ENCODE measurements at places on chromosomes 7 and 10.

DNA sequence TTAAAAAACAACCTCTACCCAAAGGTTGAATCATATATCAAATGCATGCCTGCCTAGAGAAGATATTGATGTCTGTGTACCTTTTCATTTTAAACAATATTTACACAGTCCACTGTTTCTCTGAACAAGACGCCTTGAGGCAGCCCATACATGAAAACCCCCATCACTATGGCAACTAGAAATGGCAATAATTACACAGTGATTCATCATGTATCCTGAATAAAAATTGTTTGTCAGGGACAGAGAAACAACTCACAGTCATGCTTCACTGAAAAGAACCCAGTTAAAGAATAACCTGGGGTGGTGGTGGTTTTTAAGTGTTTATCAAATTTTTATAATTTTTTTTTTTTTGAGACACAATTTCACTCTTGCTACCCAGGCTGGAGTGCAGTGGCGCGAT is 19.7 kb downstream of the DNAJC12 start:
- DNase-seq: peak; percentile 42

- DNase-seq: peak; percentile 65
These were observed 210.4 kb upstream of the ADO start for GRCh38 chr10:62594093-62594520.

DNA sequence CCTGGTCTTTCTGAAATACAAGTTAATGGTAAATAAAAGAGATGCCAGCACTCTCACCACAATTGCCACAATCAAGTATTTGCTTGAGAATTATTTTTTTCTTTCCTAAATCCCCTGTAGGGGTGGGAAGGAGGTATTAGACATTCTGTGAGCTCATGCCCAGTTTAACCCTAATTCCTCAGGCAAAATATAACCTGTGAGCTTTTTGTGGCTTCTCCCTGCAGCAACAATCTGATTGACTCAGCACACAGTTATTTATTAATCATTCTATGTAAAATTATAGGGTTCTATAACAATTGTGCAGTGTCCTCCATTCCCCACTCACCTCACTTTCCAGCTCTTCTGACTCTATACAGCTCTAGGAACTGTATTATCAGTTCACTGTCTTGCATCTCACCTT is 66.3 kb downstream of the GLI3 start:
- peak; percentile 60 for DNase-seq

GRCh38 chr10:13352519-13352918 is 4.4 kb upstream of the SEPHS1 start:
- DNase-seq: no peak

DNA sequence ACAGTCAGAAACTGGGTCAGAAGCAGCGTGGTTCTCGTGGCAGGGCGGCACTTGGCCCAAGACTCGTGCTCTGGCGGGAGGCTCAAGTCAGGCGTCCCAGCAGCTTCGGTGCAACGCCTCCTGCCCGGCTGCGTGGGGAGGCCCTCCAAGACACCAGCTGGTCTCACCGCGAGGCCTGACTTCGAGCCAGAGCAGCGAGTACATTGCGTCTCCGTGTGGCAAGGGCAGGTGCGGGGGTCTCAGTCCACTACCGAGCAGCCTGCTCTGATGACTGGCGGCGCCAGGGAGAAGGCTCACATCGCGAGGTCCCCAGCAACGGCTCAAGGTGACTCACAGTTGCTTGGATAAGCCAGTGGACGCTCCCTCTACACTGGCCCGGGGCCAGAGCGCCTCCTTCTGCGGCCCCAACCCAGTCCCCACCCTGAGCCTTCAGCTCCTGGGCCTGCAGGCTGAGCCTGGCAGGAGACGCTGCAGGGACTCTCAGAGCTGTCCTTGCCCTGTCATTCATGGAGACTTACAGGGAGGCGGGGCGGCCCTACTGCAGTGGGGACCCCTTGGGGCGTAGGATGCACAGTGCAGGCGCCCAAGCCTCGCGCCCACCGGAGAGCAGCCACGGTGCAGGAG is 41.9 kb upstream of the PRKAR1B start:
- DNase-seq: no peak

GRCh38 chr10:132200344-132201110 is 13.8 kb downstream of the DPYSL4 start:
- DNase-seq: no peak

GRCh38 chr10:128070721-128071416 is 55.4 kb downstream of the MKI67 start:
- no peak for DNase-seq

DNA sequence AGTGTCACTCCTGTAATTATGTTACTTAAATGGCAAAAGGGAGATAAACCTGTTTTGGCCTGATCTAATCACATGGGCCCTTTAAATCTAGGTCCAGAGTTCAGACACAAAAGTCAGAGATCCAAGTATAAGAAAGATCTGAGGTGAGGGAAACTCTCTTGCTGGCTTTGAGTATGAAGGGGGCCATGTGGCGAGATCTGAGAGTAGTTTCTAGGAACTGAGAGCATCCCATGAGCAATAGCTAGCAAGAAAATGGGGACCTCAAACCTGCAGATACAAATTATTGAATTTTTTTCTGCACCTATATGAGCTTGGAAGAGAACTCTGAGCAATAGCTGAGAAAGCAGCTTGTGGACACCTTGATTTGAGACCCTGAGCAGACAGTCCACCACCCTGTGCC is 27.6 kb downstream of the ANKRD7 start:
- DNase-seq: no peak

DNA sequence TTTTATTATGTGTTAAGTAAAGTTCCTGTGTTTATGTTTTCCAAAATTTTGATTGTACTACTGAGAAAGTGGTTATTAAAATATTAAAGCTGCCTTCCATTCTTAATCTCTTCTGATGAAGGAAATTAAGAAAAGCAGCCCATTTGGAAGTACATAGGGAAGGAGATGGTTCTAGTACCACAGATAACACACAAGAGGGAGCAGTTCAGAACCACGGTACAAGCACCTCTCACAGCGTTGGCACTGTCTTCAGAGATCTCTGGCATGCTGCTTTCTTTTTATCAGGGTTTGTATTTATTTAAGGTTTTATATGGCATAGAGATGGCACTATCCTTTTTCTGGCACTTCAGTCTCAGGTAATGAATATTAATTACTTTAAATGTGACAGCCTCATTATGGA is 111.6 kb downstream of the PHTF2 start:
- DNase-seq: no peak

GRCh38 chr7:141042222-141043193 is 27.8 kb upstream of the MRPS33 start:
- DNase-seq: no peak

- no peak for DNase-seq
These were observed 528.5 kb downstream of the LRMDA start for GRCh38 chr10:75959912-75960311.

GRCh38 chr10:105843786-105844185 is 1202.7 kb downstream of the SORCS3 start:
- no peak for DNase-seq

GRCh38 chr10:103199488-103199887 is 6.4 kb upstream of the NT5C2 start:
- DNase-seq: no peak

DNA sequence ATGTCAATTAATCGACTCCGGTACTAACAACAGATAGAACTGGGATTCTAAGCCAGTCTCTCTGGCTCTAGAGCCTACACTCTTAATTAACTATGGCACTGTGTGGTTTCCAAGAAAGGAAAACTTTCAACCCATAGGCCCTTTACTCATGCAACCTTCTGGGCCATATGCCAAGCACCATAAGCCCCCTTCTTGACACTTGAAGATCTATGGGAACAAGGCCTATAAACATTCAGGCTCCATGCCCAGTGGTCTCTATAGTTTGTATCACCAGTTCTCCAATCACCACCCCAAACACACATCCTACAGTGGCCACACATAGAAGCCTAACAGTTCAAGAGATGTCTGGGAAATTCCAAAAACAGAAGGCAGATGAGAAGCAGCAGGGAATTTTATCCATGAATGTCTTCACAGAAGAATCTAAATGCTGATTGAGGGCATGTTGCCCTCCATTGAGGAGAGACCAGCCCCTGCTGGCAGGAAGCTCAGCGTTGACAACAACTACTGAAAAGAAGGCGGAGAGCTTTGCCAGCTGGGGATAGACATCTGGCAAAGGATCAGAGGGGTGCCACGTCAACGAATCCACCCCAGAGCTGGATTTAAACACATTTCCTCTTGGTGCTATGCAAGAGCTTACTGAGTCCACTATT is 64.4 kb downstream of the GRM3 start:
- no peak for DNase-seq

GRCh38 chr7:11185179-11185815 is 211.6 kb downstream of the PHF14 start:
- DNase-seq: peak; percentile 50

DNA sequence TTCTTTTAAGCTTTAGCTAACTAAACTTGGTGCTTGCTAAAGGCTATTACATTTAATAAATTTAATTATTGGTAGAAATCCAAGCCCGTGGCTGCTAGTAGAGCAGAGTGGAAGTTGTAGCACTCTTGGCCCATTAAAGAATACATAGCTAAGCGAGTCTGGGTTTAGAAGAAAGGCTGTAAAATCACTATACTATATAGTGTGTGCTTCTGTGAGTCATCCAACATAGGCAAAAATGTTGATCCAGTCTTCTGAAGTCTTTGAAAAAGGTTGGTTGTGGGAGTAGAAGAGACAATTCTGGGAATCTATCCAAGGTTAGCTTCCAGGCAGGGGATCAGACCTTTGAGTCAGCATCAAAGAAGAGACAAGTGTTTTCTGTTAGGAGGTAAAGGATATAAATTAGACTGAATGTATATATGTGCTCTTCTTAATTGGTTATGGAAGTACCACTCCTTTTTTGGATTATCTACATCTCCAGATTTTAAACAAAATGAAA is 664.2 kb downstream of the NXPH1 start:
- peak; percentile 0 for DNase-seq

GRCh38 chr10:110762109-110762848 is 109.4 kb upstream of the PDCD4 start:
- no peak for DNase-seq

GRCh38 chr7:129828989-129829736 is 123.6 kb downstream of the UBE2H start:
- no peak for DNase-seq

DNA sequence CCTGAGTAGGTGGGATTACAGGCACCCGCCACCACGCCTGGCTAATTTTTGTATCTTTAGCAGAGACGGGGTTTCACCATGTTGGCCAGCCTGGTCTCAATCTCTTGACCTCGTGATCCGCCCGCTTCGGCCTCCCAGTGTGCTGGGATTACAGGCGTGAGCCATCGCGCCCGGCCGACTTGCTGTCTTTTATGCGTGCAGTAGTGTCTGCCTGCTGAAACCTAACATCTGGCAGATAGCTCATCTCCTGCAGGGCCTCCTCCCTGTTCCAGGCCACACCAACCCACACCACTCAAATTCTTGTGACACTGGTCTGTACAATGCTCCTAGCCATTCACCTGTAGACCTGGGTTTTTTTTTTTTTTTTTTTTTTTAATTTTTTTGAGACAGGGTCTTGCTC is 41.5 kb downstream of the BAIAP2L1 start:
- DNase-seq: no peak

- DNase-seq: peak; percentile 27
These were observed 1.0 kb downstream of the EBF3 start for GRCh38 chr10:129962872-129963640.

- DNase-seq: no peak
These were observed 731.2 kb upstream of the IGFBP3 start for GRCh38 chr7:46652317-46652716.

DNA sequence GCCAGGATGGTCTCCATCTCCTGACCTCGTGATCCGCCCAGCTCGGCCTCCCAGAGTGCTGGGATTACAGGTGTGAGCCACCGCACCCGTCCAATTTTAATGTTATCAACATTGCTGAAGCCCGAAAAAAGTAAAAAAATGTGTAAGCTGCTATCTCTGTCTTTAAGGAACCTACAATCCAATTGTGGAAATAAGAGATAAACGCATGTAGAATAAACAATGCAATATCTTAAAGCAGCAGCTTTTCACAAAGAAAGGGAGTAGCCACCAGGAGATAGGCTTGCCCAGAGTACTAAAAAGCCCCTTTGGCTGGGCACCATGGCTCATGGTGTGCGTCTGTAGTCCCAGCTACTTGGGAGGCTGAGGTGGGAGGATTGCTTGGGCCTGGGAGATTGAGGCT is 282.9 kb upstream of the LYZL1 start:
- no peak for DNase-seq

DNA sequence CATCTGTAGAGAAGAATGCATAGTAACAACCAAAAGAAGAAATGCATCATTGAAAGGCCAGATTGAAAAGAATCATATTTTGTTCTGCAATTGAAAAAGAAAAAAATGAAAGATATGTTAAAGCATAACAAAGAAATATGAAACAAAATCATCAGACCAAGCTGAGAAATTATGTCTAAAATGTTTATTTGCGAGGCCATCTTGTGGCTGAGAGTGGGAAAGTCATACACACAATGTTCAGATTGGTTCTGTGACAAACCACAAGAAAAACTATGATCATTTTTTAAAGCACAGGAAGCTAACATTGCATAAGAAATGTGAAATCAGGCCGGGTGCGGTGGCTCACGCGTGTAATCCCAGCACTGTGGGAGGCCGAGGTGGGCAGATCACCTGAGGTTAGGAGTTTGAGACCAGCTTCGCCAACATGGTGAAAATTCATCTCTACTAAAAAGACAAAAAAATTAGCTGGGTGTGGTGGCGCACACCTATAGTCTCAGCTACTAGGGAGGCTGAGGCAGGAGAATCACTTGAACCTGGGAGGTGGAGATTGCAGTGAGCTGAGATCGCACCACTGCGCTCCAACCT is 36.6 kb downstream of the ABCB5 start:
- DNase-seq: peak; percentile 14

DNA sequence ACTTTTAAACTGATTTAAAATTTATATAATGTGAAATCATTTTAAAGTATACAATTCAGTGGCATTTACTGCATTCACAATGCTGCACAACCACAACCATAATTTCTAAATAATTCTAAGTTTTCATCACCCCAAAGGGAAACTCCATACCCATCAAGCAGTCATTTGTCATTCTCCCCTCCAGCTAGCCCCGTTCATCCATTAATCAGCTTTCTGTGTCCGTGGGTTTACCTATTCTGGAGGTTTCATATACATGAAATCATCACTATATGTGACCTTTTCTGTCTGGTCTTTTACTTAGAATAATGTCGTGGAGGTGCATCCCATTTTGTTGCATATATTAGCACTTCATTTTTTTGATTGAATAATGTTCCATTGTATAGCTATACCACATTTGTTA is 214.1 kb downstream of the ADK start:
- no peak for DNase-seq

DNA sequence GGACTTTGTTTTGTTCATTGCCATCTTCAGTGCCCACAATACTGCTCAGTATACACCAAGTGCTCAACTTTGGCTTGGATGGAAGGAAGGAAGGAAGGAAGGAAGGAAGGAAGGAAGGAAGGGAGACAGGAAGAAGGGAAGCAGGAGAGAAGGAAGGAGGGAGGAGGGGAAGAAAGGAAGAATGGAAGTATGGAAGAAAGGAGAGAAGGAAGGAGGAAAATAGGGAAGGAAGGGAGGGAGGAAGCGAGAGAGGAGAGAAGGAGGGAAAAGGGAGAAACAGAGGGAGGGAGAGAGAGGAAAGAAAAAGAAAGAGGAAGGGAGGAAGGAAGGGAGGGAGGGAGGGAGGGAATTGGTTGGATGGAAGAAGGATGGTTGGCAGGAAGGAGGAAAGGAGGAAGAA is 49.6 kb upstream of the ADO start:
- no peak for DNase-seq

- peak; percentile 57 for DNase-seq
These were observed 688.5 kb downstream of the CNTNAP2 start for GRCh38 chr7:146805082-146805481.

- DNase-seq: no peak
These were observed 156.2 kb downstream of the CCSER2 start for GRCh38 chr10:84484541-84484940.

Data from fibroblast of skin of right quadriceps (primary cell).